Naive thymus-derived CD8-positive, alpha-beta T cell (primary cell): ENCODE measurements at places on chromosomes 5 and 9.

- no peak overlapping the region for H3K27ac ChIP-seq
- peaks cover 12% of the 10 kb centered on the region for H3K4me1 ChIP-seq
- no peak overlapping the region for H3K4me3 ChIP-seq
- no peaks in the 10 kb centered on the region for H3K27me3 ChIP-seq
- no peak for DNase-seq
- H3K36me3 ChIP-seq = peaks cover 8% of the 10 kb centered on the region
Measured at GRCh38 chr5:64822320-64822719, 53.6 kb downstream of the CWC27 start.

DNA sequence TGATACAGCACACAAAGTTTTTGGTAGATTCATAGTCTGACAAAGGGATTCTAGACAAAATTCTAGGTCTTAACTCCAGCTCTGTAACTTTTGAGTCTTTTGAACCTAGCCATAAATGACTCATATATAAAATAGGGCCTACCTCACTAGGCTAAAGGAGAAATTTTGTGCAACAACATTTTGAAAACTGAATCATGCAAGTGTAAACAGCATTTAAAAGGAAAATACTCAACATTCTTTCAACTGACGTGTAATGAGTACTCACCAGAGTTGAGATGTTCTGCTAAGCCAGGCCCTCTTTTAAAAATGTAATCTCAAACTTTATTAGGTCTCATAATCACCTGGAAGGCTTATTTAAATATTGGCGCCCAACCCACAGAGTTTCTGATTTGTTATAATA is 113.2 kb downstream of the STK32A start:
- H3K27ac ChIP-seq = no peak overlapping the region
- no peak for DNase-seq
- H3K4me3 ChIP-seq = no peak overlapping the region
- H3K36me3 ChIP-seq = no peaks in the 10 kb centered on the region

DNA sequence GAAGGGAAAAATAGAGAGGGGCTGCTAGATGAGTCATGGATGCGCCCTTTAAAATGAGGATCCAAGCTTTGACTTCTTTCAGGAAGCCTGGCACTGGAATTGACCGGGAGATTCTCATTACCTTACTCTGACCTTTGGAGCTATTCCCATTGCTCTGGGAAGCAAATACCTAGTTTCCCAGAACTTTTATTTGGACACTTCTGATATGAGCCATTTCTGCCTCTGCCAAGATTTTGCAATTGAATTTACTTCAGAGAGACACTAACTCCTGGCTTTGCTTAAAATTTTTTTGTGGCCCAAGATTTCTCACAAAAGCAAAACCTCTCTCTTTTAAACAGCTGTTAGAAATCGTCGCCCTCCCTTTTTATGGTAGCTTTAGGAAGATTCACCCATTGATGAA is 15.7 kb upstream of the AGXT2 start:
- no peak overlapping the region for H3K4me3 ChIP-seq
- H3K4me1 ChIP-seq = no peaks in the 10 kb centered on the region
- no peak overlapping the region for H3K27ac ChIP-seq
- peaks cover 9% of the 10 kb centered on the region for H3K27me3 ChIP-seq
- DNase-seq = no peak

GRCh38 chr9:131271506-131271931 is 4.8 kb downstream of the FAM78A start:
- peaks cover 69% of the 10 kb centered on the region for H3K4me1 ChIP-seq
- DNase-seq = no peak
- peak overlapping the region; percentile 99 for H3K27ac ChIP-seq
- H3K27me3 ChIP-seq = no peaks in the 10 kb centered on the region
- peak overlapping the region; percentile 94 for H3K4me3 ChIP-seq

DNA sequence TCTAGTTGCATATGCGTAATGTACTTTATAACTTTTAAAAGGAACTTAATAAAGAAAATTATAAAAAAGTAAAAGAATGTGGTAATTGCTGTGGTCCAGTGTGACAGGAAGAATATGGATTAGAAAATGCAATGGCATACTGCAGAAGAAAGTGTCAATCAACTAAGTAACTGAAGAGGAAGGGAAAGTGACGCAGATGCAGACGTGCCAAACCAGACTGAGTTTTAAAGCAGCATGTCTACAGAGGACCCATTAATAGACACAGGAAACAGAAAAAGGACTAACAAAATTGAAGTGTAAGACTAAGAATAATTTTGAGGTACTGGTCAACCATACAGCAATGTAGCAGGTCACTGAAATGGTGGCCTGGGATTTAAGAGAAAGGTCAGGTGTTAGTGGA is 73.3 kb downstream of the DPYSL3 start:
- no peak overlapping the region for H3K27ac ChIP-seq
- no peaks in the 10 kb centered on the region for H3K36me3 ChIP-seq
- no peaks in the 10 kb centered on the region for H3K4me1 ChIP-seq
- H3K4me3 ChIP-seq = no peak overlapping the region

GRCh38 chr9:131318231-131319085 is 28.9 kb downstream of the PLPP7 start:
- no peaks in the 10 kb centered on the region for H3K36me3 ChIP-seq
- no peak for DNase-seq
- H3K4me1 ChIP-seq = no peaks in the 10 kb centered on the region
- H3K4me3 ChIP-seq = no peak overlapping the region
- no peak overlapping the region for H3K27ac ChIP-seq
- no peaks in the 10 kb centered on the region for H3K27me3 ChIP-seq

- no peak overlapping the region for H3K4me3 ChIP-seq
- H3K4me1 ChIP-seq = no peaks in the 10 kb centered on the region
- DNase-seq = no peak
- no peak overlapping the region for H3K27ac ChIP-seq
- no peaks in the 10 kb centered on the region for H3K36me3 ChIP-seq
Measured at GRCh38 chr5:166058660-166059059, 2232.8 kb upstream of the WWC1 start.

GRCh38 chr9:4661611-4662010 is 483 bp upstream of the PLPP6 start:
- H3K36me3 ChIP-seq = peaks cover 2% of the 10 kb centered on the region
- no peak for DNase-seq
- H3K4me3 ChIP-seq = peak overlapping the region; percentile 96
- H3K27ac ChIP-seq = peak overlapping the region; percentile 95

DNA sequence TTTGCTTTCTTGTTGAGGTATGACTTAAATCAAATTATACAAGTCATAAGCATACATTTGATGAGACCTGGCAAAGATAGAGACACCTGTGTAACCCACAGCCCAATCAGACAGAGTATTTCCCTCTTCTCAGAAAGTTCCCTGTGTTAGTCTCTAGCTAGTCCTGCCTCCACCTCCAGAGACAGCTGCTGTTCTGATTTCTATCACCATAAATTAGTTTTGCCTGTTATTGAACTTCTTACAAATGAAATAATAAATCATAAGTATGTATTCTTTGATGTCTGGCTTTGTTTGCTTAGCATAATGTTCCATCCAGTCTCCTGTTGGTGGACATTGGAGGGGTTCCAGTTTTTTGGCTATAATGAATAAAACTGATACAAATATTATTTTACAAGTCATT is 194.5 kb downstream of the ICE1 start:
- H3K27ac ChIP-seq = no peak overlapping the region
- H3K4me1 ChIP-seq = no peaks in the 10 kb centered on the region

DNA sequence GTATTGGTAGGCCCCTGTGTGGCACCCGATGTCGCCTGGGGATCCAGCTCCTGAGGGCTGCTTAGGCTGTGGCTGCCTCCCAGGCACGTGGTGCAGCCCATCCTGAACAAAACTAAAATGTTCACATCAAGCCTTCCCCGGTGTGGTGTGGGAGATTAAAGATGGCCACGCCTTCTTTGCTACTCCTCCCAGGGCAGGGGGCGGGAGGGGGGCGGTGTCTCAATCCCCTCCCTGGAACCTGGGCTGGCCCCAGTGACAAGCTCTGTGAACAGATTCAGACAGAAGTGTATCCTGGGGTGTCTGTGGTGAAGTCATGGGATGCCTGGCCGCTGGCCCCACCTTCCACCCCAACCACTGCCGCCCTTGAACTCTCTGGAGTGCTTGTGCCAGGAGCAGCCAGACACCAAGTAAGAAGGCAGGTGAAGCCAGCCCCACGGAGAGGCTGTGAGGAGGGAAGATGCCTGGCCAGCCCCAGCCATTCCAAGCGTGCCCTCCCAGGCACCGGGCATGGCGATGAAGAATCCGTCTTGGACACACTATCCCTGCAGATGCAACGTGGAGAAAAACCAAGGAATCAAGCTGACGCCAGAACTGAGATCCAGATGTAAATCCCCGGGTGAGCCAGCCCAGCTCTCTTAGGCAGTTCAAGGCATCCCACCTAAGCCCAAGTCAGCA is 75.8 kb downstream of the AK8 start:
- no peak for DNase-seq
- peaks cover 20% of the 10 kb centered on the region for H3K4me1 ChIP-seq
- no peak overlapping the region for H3K4me3 ChIP-seq
- no peak overlapping the region for H3K27ac ChIP-seq
- no peaks in the 10 kb centered on the region for H3K36me3 ChIP-seq
- H3K27me3 ChIP-seq = peaks cover 11% of the 10 kb centered on the region

DNA sequence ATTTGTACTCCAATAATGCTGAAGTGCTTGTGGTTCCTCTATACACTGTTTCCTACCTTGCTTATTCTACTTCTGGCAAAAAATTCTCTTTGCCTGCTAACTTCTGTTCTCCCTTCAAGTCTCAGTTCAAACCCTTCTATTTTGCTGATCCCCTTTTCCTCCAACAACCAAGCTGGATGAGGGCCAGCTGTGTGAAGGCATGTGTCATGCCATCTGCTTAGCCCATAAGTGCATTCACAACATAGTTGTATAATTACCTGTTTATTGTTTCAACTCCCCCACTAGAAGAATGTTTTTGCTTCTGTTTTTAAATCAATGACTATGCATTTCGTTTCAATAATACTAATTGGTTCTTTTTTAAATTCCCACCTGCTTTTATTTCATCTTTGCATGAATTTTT is 1951.4 kb upstream of the WWC1 start:
- no peaks in the 10 kb centered on the region for H3K27me3 ChIP-seq
- H3K36me3 ChIP-seq = peaks cover 21% of the 10 kb centered on the region
- no peak overlapping the region for H3K4me3 ChIP-seq
- no peak overlapping the region for H3K27ac ChIP-seq
- H3K4me1 ChIP-seq = no peaks in the 10 kb centered on the region

GRCh38 chr5:53713978-53714666 is 153.7 kb downstream of the NDUFS4 start:
- H3K36me3 ChIP-seq = peaks cover 8% of the 10 kb centered on the region
- H3K27ac ChIP-seq = no peak overlapping the region
- H3K4me3 ChIP-seq = no peak overlapping the region
- peaks cover 12% of the 10 kb centered on the region for H3K27me3 ChIP-seq

DNA sequence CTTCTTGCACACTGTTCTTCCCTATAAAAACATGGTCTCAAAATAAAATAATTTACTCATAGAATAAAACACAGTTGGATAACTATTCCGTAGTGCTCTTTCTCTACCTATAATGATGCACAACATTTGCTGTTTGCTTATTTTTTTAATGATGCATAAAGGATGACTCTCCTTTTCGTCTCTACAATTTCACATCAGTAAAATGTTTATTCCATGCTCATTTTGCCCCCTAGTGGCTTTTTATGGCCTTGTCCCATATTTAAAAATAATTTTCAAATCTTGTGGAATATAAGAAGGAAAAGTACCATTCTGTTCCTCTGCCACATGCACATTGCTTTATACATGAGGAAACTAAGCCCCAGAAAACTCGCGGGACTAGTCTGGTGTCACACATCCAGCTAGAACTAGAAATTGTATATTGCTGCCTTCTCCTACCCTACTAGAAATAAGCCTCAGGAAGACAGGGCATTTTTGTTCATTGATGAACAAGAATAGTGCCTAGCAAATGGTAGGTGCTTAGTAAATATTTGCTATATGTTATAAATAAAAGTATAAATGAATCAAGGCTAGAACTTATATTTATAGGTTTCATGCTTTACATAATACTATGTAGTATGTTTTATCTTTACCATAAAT is 12.7 kb downstream of the KCTD16 start:
- DNase-seq = no peak
- H3K4me3 ChIP-seq = no peak overlapping the region
- no peaks in the 10 kb centered on the region for H3K27me3 ChIP-seq
- peaks cover 42% of the 10 kb centered on the region for H3K4me1 ChIP-seq
- H3K36me3 ChIP-seq = no peaks in the 10 kb centered on the region

- H3K4me3 ChIP-seq = no peak overlapping the region
- no peaks in the 10 kb centered on the region for H3K4me1 ChIP-seq
- DNase-seq = no peak
- H3K36me3 ChIP-seq = no peaks in the 10 kb centered on the region
Measured at GRCh38 chr9:7375013-7375511, 424.5 kb downstream of the DMAC1 start.

DNA sequence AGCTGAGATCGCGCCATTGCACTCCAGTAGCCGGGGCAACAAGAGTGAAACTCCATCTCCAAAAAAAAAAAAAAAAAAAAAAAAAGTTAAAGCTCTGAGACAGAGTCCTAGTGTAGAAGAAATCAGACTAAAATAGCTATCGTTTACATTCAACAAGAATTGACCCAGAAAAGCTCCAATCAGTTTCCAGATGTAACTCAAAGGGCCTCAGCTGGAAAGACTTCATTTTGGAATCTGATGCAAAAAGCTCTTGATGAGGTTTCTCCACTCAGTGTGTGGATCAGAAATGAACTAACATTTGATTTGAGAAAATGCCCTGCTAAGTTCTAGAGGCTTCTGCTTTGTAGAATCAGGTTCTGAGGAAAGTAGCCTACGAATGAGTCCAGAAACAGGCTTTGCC is 7.2 kb upstream of the C1QTNF2 start:
- H3K4me1 ChIP-seq = no peaks in the 10 kb centered on the region
- DNase-seq = no peak
- H3K4me3 ChIP-seq = no peak overlapping the region
- H3K27me3 ChIP-seq = peaks cover 28% of the 10 kb centered on the region
- no peak overlapping the region for H3K27ac ChIP-seq
- no peaks in the 10 kb centered on the region for H3K36me3 ChIP-seq

GRCh38 chr9:38024036-38024681 is 44.9 kb downstream of the SHB start:
- no peaks in the 10 kb centered on the region for H3K36me3 ChIP-seq
- no peak overlapping the region for H3K27ac ChIP-seq
- DNase-seq = no peak
- H3K4me1 ChIP-seq = no peaks in the 10 kb centered on the region
- no peak overlapping the region for H3K4me3 ChIP-seq
- H3K27me3 ChIP-seq = no peaks in the 10 kb centered on the region

DNA sequence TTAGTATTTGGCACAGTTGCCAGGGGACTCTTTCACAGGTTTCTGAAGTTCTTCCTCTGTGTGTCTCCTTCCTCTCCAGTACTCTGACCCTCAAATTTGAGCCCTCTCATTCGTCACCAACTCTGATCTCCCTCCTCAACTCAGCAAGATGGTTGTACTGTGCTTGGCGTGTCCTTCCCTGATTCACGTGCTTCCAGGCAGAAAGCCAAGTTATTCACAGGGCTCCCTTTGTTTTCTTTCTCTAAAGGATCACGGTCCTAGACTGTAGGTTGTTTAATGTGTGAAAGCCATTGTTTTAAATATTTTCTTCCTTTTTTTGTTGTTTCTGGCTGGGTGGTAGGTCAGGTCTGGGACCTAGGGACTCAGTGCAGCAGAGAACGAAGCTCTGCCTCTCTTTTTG is 142.9 kb downstream of the DMAC1 start:
- H3K4me3 ChIP-seq = no peak overlapping the region
- DNase-seq = no peak
- peaks cover 3% of the 10 kb centered on the region for H3K4me1 ChIP-seq
- no peaks in the 10 kb centered on the region for H3K36me3 ChIP-seq
- H3K27ac ChIP-seq = no peak overlapping the region
- H3K27me3 ChIP-seq = no peaks in the 10 kb centered on the region

GRCh38 chr5:145666591-145666990 is 168.6 kb downstream of the PRELID2 start:
- H3K4me1 ChIP-seq = no peaks in the 10 kb centered on the region
- H3K4me3 ChIP-seq = no peak overlapping the region
- H3K36me3 ChIP-seq = no peaks in the 10 kb centered on the region
